ENCODE measurements at places on chromosomes 3 and 15. TPM values are rescaled to one million over a fixed set of nuclear protein-coding genes. Genes with fewer than 3 reads are reported as not detected.

NR2F2 gene
- total RNA-seq: 6.3 TPM

RIOX2 gene
- total RNA-seq: 39.8 TPM

GRCh38 chr3:16179771-16180736, 5.6 kb downstream of the GALNT15 start:
- DNase-seq: no peak
- H3K36me3 ChIP-seq: no peaks in the 10 kb centered on the region
- H3K27me3 ChIP-seq: no peaks in the 10 kb centered on the region
- no peaks in the 10 kb centered on the region for H3K4me1 ChIP-seq
- H3K4me3 ChIP-seq: no peak overlapping the region

DNA sequence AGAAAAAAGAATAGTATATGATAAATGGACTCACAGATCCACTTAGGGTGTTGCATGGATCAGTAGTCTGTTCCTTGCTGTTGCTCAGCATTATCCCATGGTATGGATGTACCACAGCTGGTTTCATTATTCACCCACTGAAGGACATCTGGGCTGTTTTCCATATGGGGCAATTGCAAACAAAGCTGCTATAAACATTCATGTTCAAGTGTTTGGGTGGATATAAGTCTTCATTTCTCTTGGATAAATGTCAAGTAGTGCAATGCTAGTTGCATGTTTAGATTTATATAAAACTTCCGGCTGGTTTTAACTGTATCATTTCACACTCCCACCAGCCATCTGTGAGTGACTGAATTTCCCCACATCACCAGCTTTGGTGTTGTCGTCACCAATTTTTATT, 137.7 kb downstream of the ASB7 start:
- DNase-seq: no peak
- H3K27me3 ChIP-seq: no peaks in the 10 kb centered on the region

GRCh38 chr3:36697229-36698001, 66.9 kb downstream of the DCLK3 start:
- H3K36me3 ChIP-seq: no peaks in the 10 kb centered on the region
- H3K4me1 ChIP-seq: no peaks in the 10 kb centered on the region
- no peak for DNase-seq
- no peak overlapping the region for H3K4me3 ChIP-seq
- no peaks in the 10 kb centered on the region for H3K27me3 ChIP-seq

- H3K36me3 ChIP-seq: no peaks in the 10 kb centered on the region
- no peak for DNase-seq
- H3K4me1 ChIP-seq: peaks cover 8% of the 10 kb centered on the region
- H3K27me3 ChIP-seq: no peaks in the 10 kb centered on the region
- H3K4me3 ChIP-seq: no peak overlapping the region
These were observed 111.3 kb downstream of the CD47 start for GRCh38 chr3:107979538-107979937.

DNA sequence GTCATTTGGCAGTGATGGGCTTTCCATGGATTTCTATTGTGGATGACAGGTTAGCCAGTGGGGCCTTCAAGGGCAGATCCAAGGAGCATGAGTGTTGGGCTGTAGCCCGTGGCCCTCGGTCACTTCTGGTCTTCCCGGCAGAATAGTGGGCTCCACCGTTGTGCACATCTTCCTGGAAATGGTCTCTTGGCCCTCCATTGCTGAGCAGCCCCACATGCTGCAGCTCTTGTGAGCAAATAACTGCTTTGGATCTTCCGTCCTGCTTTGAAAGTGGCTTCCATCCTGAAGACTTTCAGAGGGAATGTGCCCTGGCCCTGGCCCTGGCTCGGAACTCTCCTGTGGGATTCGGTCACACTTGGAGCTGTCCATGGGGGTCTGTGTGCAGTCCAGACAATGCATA, 102.8 kb downstream of the SNRPN start:
- H3K27ac ChIP-seq: no peak overlapping the region
- DNase-seq: no peak
- H3K4me3 ChIP-seq: peak overlapping the region; percentile 16
- no peaks in the 10 kb centered on the region for H3K27me3 ChIP-seq
- no peaks in the 10 kb centered on the region for H3K4me1 ChIP-seq

Measured in esophagus squamous epithelium (tissue), 5 donors.